ENCODE measurements at places on chromosomes 12 and 14. TPM values are rescaled to one million over a fixed set of nuclear protein-coding genes. Genes with fewer than 3 reads are reported as not detected.

TEAD4 gene
- not detected for polyA plus RNA-seq

APOF gene
- not detected for polyA plus RNA-seq

GRCh38 chr12:94032368-94032767 is 116.0 kb upstream of the PLXNC1 start:
- no peak for DNase-seq
- H3K4me3 ChIP-seq = no peak overlapping the region

DNA sequence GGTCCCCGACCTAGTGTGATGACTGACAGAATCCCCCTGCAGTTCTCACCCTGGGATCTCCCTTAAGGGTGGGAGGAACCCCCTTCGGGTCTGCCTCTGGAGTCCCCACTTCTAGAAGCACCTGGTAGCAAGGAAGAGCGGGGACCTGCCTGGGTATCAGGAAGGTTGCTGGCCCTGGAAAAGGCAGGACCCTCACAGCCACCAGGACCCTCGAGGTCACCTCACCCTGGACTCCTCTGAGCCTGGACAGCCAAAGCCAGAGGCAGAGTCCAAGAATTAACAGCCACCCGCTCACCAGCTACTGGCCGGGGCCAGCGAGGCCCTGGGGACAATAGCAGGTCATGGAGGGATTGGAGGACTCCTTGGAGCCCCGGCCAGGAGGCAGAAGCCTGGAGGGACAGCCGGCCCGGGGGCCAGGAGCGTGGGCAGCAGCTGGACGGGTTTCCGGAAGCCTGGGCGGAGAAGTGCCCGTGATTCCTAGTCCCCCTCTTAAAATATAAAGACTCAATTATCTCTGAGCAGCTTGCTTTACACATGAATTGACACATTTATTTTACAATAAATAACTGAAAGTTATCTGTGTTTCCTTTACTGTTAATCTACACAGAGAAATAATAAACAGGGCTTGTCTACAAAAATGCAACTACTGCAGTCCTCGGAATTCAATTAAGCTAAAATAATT is 17.5 kb downstream of the BCL11B start:
- no peaks in the 10 kb centered on the region for H3K36me3 ChIP-seq
- no peak overlapping the region for H3K4me3 ChIP-seq
- peaks cover 2% of the 10 kb centered on the region for H3K27me3 ChIP-seq
- no peak overlapping the region for H3K27ac ChIP-seq
- DNase-seq = no peak

DNA sequence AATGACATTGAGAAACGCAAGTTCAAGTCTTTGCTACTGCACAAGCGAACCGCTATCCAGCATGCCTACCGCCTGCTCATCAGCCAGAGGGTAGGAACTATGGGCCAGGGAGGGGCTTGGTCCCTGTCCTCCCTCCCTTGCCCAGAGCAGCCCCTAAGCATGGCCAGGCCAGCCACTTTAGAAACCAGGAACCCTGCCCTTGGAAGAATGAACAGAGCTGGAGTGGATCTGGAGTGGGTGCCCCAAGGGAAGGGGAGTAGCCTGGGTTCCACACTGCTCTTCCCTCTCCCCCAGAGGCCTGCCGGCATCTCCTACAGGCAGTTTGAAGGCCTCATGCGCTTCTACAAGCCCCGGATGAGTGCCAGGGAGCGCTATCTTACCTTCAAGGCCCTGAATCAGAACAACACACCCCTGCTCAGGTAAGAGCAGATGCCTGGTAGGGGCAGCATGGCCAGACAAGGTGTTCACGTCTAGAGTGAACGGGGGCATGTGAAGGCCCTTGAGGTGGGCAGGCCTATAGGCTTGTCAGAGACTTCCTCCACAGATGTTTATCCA is 55.8 kb downstream of the TPCN1 start:
- H3K36me3 ChIP-seq = peaks cover 85% of the 10 kb centered on the region
- peak overlapping the region; percentile 6 for H3K27ac ChIP-seq
- H3K27me3 ChIP-seq = no peaks in the 10 kb centered on the region
- no peak for DNase-seq
- H3K4me1 ChIP-seq = peaks cover 5% of the 10 kb centered on the region
- H3K4me3 ChIP-seq = no peak overlapping the region
